Sciatic nerve (tissue), 2 donors: ENCODE measurements at places on chromosomes 16 and 17. TPM values are rescaled to one million over a fixed set of nuclear protein-coding genes. Genes with fewer than 3 reads are reported as not detected.

C1QL1 gene
- 6.0 TPM for total RNA-seq

DNA sequence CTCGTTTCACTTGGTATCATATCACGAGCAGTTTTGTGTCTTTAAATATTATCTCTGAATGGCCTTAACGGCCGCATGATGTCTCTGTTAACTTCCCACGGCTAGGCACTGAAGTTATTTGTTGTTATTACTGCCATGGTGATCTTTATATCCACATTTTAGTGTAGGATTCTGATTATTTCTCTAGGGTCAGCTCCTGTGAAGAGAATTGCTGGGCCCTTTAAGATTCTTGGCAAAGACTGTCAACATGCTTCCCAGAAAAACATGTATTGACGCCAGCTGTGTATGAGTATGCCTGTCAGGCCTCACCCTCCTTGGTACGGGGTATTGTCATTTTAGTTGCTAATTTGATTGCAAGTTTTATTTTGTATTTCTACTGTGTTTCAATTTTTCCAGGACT, 263.5 kb downstream of the SNX29 start:
- DNase-seq: no peak

DHRS7C gene
- total RNA-seq: not detected

DNA sequence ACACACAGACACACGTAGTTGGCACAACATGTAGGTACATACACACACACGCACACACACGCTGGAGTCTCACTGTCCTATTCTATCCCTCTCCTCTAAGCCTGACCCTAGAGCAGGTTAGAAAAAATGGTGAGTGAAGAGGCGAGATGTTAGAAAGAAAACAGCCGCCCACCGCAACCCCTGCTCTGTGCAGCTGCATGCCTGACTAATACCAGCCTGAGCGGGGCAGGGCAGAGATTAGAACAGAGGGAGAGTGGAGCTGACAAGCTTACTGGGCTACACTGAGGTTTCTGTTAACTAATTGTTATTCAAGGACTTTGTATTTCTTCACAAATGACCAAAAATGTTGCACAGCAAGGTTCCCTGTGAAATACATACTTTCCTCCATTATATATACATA, 59.8 kb downstream of the AMFR start:
- no peak for DNase-seq

GRCh38 chr16:84471966-84472365, 32.5 kb downstream of the MEAK7 start:
- peak; percentile 33 for DNase-seq

- no peak for DNase-seq
Observed at GRCh38 chr17:27076814-27077213, 217.1 kb upstream of the WSB1 start.

DNA sequence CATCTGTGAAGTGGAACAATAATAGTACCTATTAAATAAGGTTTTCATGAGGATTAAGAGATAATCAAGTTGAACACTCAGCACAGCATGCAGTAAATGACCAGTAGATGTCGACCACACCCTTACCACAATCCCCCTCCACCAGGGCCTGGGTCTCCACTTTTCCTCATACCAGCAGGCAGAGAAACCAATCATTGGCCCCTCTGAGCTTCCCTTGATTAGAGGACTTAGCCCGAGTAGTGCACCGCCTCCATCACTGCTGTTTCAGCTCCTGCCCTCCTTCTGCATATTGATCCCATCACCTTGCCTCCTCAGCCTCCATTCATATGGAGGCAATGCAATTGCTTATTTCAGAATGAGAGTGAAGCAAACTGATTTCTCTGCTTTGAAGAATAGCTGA, 96.5 kb upstream of the CDH11 start:
- no peak for DNase-seq

DNA sequence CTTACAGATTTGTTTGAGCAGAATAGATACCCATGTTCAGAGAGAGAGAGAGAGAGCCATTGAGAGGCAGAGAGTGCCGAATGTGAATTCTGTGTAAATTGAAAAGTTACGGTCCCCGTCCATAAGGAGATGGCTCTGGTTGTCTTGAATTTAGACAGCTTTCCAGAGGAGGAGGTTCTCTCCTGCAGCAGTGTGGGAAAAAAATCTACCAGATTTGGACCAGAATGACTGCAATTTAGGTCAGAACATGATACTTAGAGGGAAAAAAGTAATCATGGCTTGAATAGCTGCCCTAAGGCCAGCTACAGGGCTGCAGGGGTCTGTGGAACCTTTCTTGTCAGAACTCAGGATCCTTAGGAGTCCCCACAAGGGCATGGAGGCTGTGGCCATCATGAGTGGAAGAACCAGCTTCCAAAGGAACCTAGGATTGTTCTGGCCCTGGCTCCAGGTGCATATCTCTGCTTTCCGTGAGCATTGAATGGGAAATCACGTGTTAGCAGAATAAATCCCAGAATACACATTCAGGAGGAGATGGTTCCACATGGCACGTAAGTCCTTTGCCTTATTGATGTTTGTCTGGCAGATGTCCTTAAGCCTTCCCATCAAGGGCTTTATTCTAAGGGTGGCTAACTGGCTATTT, 13.0 kb downstream of the PITPNC1 start:
- no peak for DNase-seq

DNA sequence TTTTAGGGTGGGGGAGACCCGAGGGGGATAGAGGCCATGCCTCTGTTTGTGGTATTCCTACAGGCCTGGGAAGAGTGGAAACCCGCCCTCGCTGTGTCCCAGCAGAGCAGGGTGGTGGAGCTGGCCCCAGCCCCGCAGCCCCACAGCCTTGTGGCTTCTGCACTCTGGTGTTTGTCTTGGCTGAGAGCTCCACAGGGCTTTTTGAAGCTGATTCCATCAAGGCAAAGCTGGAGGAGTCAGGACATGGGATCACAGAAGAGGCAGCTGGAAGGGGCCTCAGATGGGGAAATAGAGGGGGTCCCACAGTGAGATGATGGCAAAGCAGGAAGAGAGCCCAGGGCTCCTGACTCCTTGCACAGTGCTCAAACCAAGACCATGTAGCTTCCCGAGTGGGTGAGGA, 5.0 kb upstream of the WFIKKN2 start:
- DNase-seq: no peak

- no peak for DNase-seq
Observed at GRCh38 chr17:74768763-74769114, 7.4 kb downstream of the NAT9 start.

DNA sequence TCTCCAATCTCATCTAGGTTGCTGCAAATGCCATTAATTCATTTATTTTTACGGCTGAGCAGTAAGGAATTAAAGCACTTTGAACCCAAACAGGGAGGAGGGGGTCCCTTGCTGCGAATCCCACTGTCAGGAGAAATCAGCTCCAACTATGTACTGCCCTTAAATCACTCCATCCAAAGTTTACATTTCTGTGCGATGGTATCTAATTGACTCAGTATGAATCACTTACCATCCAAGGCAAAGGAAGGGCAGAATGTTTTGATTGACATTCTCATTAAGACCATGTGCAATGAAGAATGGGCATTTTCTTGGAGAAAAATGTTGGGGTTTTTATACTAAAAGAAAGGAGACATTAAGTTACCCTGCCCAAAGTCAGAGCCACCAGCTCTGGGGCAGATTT, 47.7 kb upstream of the XYLT1 start:
- no peak for DNase-seq

KRT31 gene
- total RNA-seq: not detected

GRCh38 chr17:27824745-27825144, 24.4 kb upstream of the NOS2 start:
- no peak for DNase-seq

ATP2A1 gene
- total RNA-seq: 0.89 TPM

G6PC1 gene
- total RNA-seq: not detected

- DNase-seq: peak; percentile 43
Observed at GRCh38 chr17:284676-285355, 67.8 kb downstream of the RPH3AL start.

TNFRSF12A gene
- 13.6 TPM for total RNA-seq

GRCh38 chr17:9346296-9346926, 229.2 kb downstream of the STX8 start:
- no peak for DNase-seq

UBN1 gene
- 28.3 TPM for total RNA-seq

RHBDL3 gene
- total RNA-seq: 1.1 TPM

- DNase-seq: no peak
Observed at GRCh38 chr16:52597772-52598483, 51.0 kb upstream of the TOX3 start.

GRCh38 chr17:43515656-43516055, 30.5 kb downstream of the ETV4 start:
- DNase-seq: no peak

DNA sequence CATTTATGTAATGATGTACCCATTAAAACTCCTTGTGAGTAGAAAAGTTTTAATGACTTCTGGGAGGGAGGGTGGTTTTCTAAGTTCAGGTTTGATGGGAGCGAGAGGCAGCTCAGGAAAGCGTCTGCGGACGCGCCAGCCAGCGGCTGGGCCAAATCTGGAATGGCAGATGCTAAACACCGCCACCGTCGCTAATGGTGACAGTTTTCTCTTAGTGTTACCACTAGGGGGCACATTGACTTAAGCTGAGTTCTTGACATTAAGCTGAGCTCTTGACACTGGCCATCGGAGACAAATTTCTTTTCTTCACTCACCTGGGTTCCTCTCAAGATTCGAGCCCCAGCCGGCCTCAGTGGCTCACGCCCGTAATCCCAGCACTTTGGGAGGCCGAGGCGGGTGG, 6.7 kb downstream of the TRPV1 start:
- DNase-seq: no peak

DNA sequence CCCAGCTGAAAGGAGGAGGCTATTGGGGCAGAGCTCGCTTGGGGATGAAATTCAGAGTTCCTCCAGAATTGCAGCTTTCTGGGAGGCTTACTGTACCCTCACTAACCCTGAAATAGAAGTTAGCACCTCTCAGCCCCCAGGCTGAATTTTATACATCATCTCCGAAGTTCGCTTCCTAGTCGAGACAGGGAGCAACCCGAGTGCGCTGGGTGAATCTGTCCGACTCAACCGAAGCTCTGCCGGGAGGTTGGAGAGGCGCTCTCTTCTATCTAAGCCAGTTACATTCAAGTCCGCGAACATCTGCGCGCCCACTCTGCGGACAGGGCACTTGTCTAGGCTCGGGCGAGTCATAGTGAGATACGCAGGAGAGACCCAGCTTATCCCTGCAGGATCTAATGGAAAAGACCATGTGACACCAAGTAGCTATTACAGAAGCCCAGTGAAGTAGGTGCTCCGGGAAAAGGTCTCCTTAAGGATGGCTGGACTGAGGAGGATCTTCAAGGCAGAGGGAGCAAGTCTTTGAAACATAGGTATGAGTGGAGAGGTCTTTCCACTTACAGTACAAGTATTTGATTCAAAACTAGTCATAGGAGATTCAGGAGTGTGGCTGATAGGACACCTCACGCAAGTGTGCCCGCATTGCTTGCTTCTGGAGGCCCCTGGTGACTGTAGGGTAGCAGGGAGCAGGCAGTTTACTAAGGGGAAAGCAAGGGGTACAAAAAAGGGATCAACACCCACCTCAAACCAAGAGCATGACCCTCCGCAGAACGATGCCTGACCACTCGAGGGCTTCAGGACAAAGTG, 646 bp upstream of the HES7 start:
- peak; percentile 63 for DNase-seq

CPHXL2 gene
- not detected for total RNA-seq

CSH2 gene
- not detected for total RNA-seq

CCL16 gene
- total RNA-seq: 1.1 TPM

PIK3R6 gene
- total RNA-seq: 2.1 TPM

GRCh38 chr16:53056392-53056881, 1.6 kb downstream of the CHD9 start:
- DNase-seq: no peak

NPIPA8 gene
- total RNA-seq: 1.6 TPM

DNA sequence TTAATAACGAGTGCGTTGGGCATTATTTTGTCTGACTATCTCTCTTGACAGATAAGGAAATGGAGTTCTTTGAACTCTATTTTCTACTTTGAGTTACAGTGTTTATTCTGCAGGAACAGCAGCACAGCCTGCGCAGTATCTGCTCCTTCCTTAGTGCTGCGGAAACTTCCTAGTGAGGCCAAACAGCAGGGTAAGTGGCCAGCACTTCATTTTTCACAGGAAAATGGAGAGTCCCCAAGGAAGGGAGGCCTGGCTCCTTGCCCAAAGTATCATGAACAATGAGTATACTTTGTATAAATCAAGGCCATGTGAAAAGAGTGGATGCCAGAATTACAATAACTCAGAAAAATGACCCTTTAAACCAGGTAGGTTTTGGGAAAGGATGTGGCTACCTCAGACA, 140.6 kb downstream of the VPS53 start:
- peak; percentile 76 for DNase-seq

WNT9B gene
- total RNA-seq: not detected

RHBDF1 gene
- 116 TPM for total RNA-seq

DNA sequence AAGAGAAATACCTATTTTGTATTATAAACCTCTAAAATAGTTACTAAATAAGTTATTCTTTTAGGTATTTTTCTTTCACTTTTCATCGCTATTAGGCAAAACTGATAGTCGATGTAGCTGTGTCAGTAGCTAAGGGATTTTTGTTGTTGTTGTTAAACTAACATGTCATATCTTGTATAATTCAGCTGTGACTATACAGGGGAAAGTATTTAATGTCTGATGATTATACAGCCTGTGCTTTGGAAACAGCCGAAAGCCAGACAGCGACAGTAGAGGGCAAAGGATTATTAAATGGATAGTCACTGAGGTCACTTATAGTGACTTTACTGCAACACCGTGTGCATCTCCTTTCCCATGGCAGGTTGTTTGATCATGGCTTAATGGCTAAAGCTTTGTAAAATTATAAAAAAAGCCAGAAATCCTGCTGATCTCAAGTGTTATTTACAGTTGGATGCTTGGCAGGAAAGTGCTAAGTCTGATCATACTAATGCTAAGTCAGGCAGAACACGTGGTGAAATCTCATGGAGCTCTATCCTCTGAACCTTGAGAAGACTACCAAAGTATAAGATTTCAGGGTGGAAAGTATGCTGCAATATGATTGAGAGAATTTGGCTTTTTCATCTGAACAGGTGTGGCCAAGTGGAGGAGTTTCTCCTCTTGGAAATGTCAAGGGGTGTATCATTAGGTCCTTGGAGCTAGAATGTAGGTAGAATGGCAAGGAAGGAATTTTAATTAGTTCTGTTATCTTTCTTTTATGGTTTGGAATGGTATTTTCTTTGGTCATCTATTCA, 88.4 kb downstream of the FTO start:
- DNase-seq: no peak

- no peak for DNase-seq
Observed at GRCh38 chr17:61784510-61784909, 78.8 kb downstream of the BRIP1 start.

GRCh38 chr16:4372001-4372577, 441 bp downstream of the VASN start:
- no peak for DNase-seq
